ENCODE measurements at places on chromosomes 3 and 15.

DNA sequence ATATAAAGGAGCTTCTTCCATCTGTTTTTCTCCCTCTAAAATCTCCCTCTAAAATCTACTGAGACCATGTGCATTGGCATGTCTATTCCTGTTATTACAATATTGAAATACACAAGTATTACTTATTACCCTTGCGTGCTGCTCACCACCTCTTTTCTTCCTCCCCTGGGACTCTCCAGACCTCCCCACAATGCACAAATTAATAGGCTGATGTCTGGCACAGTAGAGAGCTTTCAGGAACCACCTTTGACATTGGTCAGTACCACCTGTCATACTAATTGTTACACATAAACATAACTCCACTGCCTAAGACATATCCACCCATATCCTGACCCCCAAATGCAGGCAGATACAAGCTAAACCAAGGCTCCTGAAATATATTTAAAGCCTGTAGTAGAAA, 722.6 kb downstream of the FHIT start:
- no peaks in the 10 kb centered on the region for H3K4me1 ChIP-seq
- no peaks in the 10 kb centered on the region for H3K36me3 ChIP-seq
- no peaks in the 10 kb centered on the region for H3K27me3 ChIP-seq
- H3K4me3 ChIP-seq: no peak overlapping the region
- H3K27ac ChIP-seq: no peak overlapping the region

- no peaks in the 10 kb centered on the region for H3K36me3 ChIP-seq
- no peaks in the 10 kb centered on the region for H3K27me3 ChIP-seq
- DNase-seq: no peak
- H3K4me1 ChIP-seq: no peaks in the 10 kb centered on the region
- no peak overlapping the region for H3K27ac ChIP-seq
- H3K4me3 ChIP-seq: no peak overlapping the region
Observed at GRCh38 chr3:64088408-64089205, 65.3 kb upstream of the PSMD6 start.

- H3K36me3 ChIP-seq: no peaks in the 10 kb centered on the region
- H3K4me3 ChIP-seq: no peak overlapping the region
- no peaks in the 10 kb centered on the region for H3K4me1 ChIP-seq
- no peaks in the 10 kb centered on the region for H3K27me3 ChIP-seq
- DNase-seq: no peak
Observed at GRCh38 chr3:176992565-176992964, 204.7 kb downstream of the TBL1XR1 start.

DNA sequence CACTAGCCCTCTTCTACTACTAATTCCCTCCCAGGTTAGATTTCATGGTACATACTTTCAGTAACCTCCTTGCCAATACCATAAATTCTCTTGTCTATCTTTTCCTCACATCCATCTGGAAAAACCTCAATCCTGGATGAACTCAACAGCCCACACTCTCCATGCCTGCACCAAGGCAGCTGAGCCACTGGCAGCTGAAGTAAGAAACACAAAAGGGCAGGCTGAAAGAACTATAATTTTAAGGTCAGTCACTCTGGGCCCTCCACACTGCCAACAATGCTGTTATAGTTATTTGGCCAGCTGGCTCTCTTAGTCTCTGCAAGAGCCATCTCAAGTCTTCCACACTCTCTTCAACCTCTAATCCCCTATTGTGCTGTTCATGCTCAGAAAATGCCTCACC, 15.1 kb upstream of the TIPARP start:
- H3K4me1 ChIP-seq: peaks cover 7% of the 10 kb centered on the region
- no peak overlapping the region for H3K4me3 ChIP-seq
- H3K36me3 ChIP-seq: no peaks in the 10 kb centered on the region
- no peaks in the 10 kb centered on the region for H3K27me3 ChIP-seq

GRCh38 chr3:143820466-143821221, 27.6 kb downstream of the SLC9A9 start:
- H3K36me3 ChIP-seq: no peaks in the 10 kb centered on the region
- H3K4me3 ChIP-seq: no peak overlapping the region
- H3K27me3 ChIP-seq: no peaks in the 10 kb centered on the region

DNA sequence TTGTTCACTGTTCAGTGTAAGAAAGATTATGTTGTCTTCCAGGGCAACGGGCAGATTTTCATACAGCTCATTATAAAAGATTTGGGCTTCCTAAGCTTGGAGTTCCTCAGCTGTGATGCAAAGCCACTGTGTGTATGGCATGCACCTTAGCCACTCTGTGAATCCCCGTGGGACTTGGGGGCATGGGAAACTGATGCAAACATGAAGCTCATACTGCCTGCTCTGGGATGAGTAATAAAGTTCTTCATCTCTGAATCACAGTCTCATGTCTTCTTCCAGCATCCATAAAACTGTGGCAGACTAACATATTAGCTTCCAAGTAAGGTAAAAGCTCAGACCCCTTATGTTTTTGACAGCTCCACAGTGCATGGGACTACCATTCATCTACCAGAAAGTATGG, 154.3 kb upstream of the RORA start:
- H3K27me3 ChIP-seq: no peaks in the 10 kb centered on the region
- no peak overlapping the region for H3K4me3 ChIP-seq
- no peaks in the 10 kb centered on the region for H3K4me1 ChIP-seq
- H3K27ac ChIP-seq: no peak overlapping the region

- no peak overlapping the region for H3K27ac ChIP-seq
- H3K27me3 ChIP-seq: no peaks in the 10 kb centered on the region
- no peaks in the 10 kb centered on the region for H3K36me3 ChIP-seq
- DNase-seq: no peak
- H3K4me1 ChIP-seq: no peaks in the 10 kb centered on the region
- no peak overlapping the region for H3K4me3 ChIP-seq
Observed at GRCh38 chr3:104909721-104910120, 457.0 kb upstream of the ALCAM start.

GRCh38 chr15:43299411-43299810, 31.0 kb downstream of the LCMT2 start:
- H3K4me1 ChIP-seq: no peaks in the 10 kb centered on the region
- H3K27me3 ChIP-seq: peaks cover 5% of the 10 kb centered on the region
- no peak overlapping the region for H3K27ac ChIP-seq
- no peak overlapping the region for H3K4me3 ChIP-seq

DNA sequence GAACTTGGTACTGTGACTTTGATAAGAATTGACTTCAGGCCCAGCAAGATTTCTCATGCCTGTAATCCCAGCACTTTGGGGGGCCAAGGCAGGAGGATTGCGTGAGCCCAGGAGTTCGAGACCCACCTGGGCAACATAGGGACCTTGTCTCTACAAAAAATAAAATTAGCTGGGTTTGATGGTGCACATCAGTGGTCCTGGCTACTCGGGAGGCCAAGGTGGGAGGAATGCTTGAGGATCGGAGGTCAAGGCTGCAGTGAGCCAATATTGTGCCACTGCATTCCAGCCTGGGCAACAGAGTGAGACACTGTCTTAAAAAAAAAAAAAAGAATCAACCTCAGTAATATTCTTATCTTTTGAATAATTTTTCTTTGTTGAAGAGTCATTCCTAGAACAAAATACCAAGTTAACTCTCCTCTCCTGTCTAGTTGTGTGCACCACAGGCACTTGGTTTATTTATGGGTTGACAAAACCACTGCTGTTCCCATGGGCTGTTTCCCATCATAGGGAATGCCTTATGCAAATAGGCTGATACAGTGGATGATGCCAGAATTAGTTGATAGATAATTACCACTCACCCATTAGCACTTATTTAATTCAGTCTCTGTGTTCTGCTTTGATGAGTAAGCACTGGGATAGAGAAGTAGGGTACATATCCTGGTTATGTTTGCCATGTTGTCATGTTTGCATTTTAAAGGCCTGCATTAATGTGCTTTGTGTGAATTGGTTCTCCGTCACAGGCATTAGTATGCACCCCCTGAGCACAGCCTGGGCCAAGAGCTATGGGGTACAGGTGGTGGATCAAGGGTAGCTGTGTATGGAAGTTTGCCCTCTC, 32.9 kb downstream of the TRAK1 start:
- H3K27me3 ChIP-seq: no peaks in the 10 kb centered on the region
- no peak for DNase-seq
- H3K27ac ChIP-seq: no peak overlapping the region
- no peak overlapping the region for H3K4me3 ChIP-seq

DNA sequence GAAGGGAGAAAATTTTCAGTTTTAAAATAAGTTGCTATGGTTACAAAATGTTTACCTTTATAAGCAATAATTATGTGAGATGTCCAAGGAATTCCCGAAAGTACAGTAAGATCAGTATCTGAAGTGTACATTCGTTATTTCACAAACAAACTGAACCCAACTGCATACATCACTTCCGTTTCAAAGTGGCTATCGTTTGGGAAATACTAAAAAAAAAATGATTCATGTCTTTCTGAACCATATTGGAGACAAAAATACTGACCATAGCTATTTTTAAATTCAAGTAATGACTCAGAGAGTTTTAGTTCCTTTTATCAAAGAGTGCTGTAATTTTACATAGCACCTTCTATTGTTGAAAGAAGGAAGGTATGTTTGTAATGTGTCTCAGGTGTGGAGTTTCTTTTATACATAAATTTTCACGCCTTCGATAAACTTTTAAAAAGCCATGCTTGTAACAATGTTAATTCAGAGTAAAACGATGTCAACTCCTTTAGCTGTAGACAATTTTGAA, 8.0 kb upstream of the ANKRD28 start:
- H3K36me3 ChIP-seq: no peaks in the 10 kb centered on the region
- peaks cover 92% of the 10 kb centered on the region for H3K4me1 ChIP-seq
- H3K27ac ChIP-seq: peak overlapping the region; percentile 93
- no peak overlapping the region for H3K4me3 ChIP-seq
- H3K27me3 ChIP-seq: no peaks in the 10 kb centered on the region

- no peak for DNase-seq
- no peaks in the 10 kb centered on the region for H3K27me3 ChIP-seq
- H3K4me1 ChIP-seq: peaks cover 10% of the 10 kb centered on the region
- no peak overlapping the region for H3K4me3 ChIP-seq
- H3K36me3 ChIP-seq: peaks cover 31% of the 10 kb centered on the region
Observed at GRCh38 chr15:82132742-82133141, 86.9 kb upstream of the MEX3B start.

DNA sequence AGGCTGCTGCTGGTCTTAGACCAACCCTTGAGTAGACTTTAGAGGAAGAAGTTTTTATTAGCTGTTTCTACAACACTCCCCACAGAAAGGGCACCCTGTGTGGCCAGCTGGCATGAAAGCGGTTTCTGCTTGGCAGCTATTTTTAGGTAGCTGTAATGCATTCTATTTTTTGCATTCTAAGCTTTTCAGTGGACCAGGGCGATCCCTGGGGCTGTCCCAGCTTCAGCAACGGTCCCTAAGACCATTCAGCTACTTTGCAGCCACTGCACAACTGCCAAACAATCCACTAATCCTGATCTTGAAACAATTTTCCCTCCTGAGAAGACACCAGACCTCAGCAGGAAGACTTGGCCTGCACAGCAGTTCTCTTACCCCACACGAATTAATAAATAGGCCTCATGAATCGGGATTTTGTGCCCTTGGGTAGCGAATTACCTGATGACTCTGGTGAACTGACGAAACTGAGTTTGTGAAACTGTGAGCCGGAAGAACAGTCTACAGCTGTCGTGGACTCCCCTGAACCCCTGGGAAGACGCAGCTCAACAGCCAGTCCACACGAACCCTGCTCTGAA, 14.6 kb upstream of the TFRC start:
- no peak for DNase-seq
- no peak overlapping the region for H3K4me3 ChIP-seq
- H3K36me3 ChIP-seq: no peaks in the 10 kb centered on the region
- H3K27ac ChIP-seq: peak overlapping the region; percentile 49
- no peaks in the 10 kb centered on the region for H3K27me3 ChIP-seq

GRCh38 chr3:70738291-70738681, 425.8 kb upstream of the MDFIC2 start:
- no peaks in the 10 kb centered on the region for H3K27me3 ChIP-seq
- H3K27ac ChIP-seq: peak overlapping the region; percentile 42
- peak overlapping the region; percentile 50 for H3K4me3 ChIP-seq
- peaks cover 9% of the 10 kb centered on the region for H3K4me1 ChIP-seq
- DNase-seq: peak; percentile 78

- no peaks in the 10 kb centered on the region for H3K27me3 ChIP-seq
- H3K4me1 ChIP-seq: peaks cover 26% of the 10 kb centered on the region
- no peak overlapping the region for H3K4me3 ChIP-seq
- DNase-seq: no peak
Observed at GRCh38 chr3:15094187-15094875, 4.6 kb downstream of the RBSN start.

DNA sequence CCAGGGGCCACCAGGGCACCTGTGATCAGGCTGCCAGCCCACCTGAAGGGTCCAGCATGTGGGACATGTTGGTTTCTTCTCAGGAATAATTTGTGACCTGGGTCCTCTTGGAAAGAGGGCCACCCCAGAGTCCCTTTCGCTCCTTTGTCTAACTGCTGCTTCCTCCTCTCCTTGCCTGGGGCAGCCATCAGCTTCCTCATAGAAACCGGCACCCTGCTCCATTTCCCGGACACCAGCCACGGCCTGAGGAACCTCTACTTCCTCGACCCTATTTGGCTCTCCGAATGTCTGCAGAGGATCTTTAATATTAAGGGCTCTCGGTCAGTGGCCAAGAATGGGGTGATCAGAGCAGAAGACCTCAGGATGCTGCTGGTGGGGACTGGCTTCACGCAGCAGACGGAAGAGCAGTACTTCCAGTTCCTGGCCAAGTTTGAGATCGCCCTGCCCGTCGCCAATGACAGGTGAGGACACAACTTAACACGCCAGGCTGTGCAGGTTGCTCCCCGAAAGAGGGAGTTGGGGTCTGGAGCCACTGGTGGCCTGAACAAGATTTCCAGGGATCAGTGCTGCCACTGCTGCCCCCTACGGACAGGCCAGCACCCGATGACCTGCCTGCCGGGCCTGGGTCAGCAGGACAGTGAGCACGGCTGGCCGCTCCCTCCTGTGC, 109.7 kb downstream of the LRRK1 start:
- H3K36me3 ChIP-seq: peaks cover 67% of the 10 kb centered on the region
- no peaks in the 10 kb centered on the region for H3K27me3 ChIP-seq
- DNase-seq: no peak

- H3K27me3 ChIP-seq: no peaks in the 10 kb centered on the region
- no peak overlapping the region for H3K4me3 ChIP-seq
- no peak overlapping the region for H3K27ac ChIP-seq
- H3K4me1 ChIP-seq: no peaks in the 10 kb centered on the region
Observed at GRCh38 chr3:97470481-97470880, 294.1 kb upstream of the ARL6 start.

DNA sequence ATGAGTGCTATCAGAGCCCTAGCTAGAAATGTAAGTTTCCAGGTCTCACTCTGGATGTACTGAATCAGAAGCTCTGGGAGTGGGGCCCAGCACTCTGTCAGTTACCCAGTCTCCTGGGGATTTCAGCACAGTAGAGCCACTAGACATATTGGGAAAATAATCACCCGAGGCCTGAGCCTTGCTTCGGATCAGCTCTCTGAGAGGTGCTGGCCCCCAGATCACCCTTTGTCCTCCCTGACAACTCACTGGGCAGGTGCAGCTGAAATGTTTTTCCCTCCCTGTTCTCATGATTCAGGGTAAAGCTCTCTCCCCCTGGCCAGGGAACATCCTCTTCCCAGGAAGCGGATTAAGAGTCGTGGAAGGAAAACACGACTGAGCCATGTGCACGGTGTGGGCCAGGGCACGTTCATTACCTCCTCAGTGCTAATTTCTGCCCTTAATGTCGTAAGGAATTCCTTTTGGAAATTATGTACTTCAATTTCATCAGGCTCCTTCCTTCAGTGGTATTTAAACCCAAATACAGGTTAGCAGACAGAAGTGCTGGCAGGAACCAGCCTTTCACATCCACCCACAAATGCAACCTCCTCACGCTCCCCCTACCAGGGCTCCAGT, 296.7 kb upstream of the LYSMD4 start:
- no peak for DNase-seq
- no peak overlapping the region for H3K4me3 ChIP-seq
- H3K27me3 ChIP-seq: no peaks in the 10 kb centered on the region
